ENCODE measurements at places on chromosomes 5 and 9.

DNA sequence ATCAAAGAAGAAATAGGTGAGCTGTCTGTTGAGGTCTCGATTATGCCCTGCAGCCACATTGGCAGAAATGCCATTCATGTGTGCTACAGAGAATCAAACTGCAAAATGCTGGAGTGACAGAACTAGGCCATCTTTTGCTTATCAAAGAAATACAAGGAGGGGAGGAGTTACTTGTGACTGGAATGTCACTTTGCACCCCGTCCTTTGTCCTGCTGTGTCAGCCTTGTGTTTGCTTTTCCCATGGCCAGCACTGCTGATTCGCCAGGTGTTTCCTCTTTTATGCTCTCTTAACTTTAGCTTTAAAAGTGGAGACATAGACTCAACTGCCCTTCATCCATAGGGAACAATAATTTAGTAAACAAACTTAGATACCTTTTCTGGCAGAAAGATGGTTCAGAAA, 54.3 kb downstream of the SLC46A2 start:
- no peak for DNase-seq

GRCh38 chr9:97958812-97959511, 21.0 kb upstream of the HEMGN start:
- no peak for DNase-seq

- DNase-seq = no peak
These were observed 25.1 kb downstream of the COL15A1 start for GRCh38 chr9:98968601-98969337.

DNA sequence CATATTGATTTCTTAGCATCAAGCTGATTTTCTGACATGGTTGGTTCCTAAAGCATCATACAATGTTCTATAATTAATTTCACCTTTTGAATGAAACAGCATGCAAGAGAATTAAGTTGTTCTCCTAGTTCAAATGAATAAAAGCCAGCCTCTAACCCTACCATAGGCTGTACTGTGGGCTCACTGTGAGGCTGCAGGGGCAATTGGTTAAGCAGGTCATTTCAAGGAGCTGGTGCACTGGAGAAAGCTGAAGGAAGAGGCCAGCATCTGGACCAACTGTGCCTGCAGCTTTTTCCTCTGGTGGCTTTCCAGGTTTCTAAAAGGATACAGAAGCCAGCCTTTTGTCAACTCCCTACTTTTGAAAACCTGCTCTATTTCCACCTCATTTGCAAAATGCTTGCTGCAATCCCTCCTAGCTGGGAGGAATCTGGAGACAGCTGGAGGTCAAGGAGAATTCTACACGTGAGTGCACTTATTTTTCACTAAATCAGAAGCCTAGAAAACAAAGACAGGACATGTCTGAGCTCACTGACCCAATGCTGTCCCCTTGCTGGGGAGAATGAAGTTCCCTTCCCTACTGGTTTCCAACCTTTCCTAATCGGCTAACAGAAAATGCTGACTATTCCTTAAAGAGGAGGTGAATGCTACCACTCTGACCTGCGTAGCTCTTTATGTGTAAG, 158.9 kb downstream of the APBA1 start:
- DNase-seq = no peak

GRCh38 chr5:83151821-83152220, 74.5 kb downstream of the XRCC4 start:
- no peak for DNase-seq

GRCh38 chr5:177357146-177357458, 622 bp upstream of the RGS14 start:
- DNase-seq = no peak

DNA sequence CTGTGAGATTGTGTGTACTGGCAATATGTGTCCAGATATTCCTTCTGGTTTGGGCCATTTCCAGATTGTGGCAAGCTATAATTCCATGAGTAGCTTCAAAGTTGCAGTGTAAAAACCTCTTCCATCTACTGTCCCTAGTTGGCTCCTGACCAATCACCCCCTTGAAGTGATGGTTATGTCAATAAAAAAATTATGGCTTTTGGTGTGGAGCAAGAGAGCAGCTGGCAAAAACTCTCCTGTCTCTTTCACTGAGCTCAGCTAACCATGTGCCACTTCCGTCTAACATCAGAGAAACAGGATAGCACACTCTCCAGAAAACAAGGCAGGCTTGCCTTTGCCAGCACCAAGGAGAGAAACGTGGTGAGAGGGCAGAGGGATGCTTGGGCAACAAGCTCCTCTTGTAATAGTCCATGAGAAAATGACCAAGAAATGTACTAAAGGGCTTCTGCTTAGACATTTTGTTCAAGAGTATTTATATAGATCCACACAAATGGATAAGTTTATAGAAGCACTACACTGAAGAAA, 914.4 kb upstream of the SEMA6A start:
- no peak for DNase-seq

GRCh38 chr9:72473474-72474261, 47.7 kb upstream of the TMC1 start:
- no peak for DNase-seq

- no peak for DNase-seq
These were observed 44.6 kb upstream of the PIK3R1 start for GRCh38 chr5:68170826-68171558.

- DNase-seq = no peak
These were observed 27.2 kb downstream of the ARHGAP26 start for GRCh38 chr5:142797420-142797819.

GRCh38 chr5:160315968-160316367, 3.6 kb upstream of the CCNJL start:
- DNase-seq = no peak

Measured in stimulated activated CD4-positive, alpha-beta T cell treated with anti-CD3 and anti-CD28 coated beads, Interleukin-4, amount 100 ng/mL, for 48 hours (primary cell).